ENCODE measurements at places on chromosomes 4 and X.

- no peak for DNase-seq
Observed at GRCh38 chr4:15143551-15143950, 141.3 kb downstream of the CPEB2 start.

- no peak for DNase-seq
Observed at GRCh38 chrX:138856881-138857604, 145.5 kb upstream of the FGF13 start.

DNA sequence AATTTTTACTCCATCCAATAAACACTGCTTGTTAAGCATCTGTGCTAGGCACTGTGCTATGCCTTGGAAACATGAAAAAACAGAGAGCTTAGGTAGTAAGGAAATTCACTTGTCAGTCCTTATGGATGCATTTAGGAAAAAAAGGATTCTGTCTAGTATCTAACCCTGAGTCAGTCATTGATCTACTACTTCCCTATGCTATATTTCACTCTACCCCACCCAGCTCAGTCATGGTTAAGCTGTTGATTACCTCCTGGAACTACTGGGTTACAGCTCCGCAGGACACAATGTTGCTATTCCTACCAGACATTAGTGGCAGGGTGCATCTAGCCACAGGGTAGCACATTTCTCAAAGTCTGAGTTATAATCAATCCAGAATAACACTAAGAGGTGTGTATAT, 2.9 kb upstream of the USP53 start:
- no peak for DNase-seq

DNA sequence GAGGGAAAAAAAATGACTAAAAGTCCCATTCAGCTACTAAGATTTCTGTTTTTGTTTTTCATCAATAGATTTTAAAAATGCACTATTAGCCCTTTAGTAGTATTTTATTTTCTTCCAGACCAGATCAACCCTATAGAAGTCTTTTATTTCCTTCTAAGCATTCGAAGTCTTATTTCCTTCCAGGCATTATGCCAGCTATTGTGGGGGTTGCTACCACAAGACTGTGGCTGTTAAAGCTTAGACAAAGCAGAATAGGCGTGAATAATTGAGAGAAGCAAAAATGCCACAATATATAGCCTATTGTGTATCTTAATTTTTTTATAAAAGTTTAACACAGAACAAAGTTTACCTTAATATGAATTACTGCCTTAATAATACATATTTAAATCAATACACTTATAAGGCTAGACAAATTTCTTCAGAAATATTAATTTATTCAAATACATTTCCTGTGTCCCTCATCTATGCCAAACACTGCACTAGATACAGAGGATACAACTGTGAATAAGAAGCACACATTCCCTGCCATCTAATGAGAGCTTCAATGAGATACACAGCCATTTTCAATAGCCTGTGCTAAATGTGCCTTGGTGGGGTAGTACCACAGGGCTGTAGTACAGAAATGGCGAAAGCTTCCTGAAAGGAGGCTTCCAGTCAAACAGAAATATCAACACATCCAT, 33.1 kb downstream of the SLC10A7 start:
- DNase-seq, result no peak

GRCh38 chr4:183165376-183165775, 66.3 kb downstream of the WWC2 start:
- DNase-seq, result no peak

DNA sequence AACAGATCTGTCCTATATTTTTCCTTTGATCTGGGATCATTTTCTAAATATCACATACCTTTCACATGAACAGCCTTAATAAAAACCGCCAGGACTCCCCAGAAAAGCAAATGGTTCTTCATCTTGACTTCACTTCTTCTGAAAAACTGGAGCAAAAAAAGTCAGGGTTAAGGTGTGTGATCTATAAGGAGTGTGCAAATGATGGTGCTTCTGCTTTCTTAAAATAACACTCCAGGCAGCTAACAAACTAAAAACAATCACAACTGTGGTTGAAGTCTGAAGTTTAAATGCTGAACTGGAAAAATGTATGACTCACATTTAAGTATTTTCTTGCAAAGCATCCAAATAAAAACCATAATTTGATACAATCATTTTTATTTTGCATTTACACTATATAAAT, at the start of gene JCHAIN:
Gene JCHAIN (minus strand): TSS at position 140 of the 400 bp plus-strand sequence. CDS start 18 bp downstream, at position 122.
- DNase-seq, result no peak

DNA sequence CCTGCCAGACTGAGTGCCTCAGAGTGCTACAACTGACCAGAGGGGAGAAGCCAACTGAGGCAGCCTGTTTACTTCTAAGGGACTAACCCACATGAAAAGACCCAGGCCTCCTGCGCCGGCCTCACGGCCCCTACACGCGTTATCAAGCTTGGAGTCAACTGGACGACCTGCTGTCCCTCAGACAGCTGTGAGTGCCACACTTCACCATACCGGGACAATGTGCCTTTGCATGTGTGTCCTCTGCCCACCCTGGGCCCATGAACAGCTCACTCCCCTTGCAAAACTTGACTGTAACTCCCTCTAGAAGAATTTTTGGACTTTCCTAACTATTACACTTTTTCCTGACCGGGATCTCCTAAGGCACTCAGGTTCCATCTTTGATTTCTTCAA, 1.8 kb downstream of the NOP14 start:
- DNase-seq, result no peak

GRCh38 chrX:20547611-20548051, 280.9 kb upstream of the RPS6KA3 start:
- DNase-seq, result no peak

DNA sequence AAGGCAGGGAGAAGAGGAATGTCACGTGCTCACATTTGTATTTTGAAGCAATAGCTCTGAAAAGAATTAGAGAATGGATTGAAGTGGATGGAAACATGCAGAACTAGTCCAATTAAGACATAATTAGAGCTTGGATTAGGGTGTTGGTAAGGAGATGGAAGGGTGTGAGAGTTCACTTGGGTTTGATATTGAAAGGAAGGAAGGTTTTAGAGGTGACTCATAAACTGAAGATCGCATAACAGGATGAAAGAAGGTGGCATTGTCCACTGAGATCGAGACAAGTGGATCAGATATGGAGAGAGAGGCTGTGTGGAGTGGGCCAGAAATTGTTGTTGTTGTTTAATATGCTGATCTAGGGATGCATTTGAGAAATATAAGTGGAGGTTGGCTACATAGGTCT, 244.0 kb upstream of the SMIM31 start:
- DNase-seq, result no peak

Data from CD4-positive, alpha-beta T cell treated with Interferon gamma for 1 hour (primary cell).